ENCODE measurements at places on chromosomes 1 and 21.

- DNase-seq: no peak
Observed at GRCh38 chr1:25832336-25833037, 12.7 kb downstream of the MTFR1L start.

- DNase-seq: peak; percentile 23
Observed at GRCh38 chr1:23756676-23757075, 13.4 kb downstream of the ELOA start.

GRCh38 chr1:58584082-58584895, 7.2 kb upstream of the TACSTD2 start:
- DNase-seq: peak; percentile 97

GRCh38 chr1:206835186-206835585, 30.2 kb upstream of the IL20 start:
- no peak for DNase-seq

DNA sequence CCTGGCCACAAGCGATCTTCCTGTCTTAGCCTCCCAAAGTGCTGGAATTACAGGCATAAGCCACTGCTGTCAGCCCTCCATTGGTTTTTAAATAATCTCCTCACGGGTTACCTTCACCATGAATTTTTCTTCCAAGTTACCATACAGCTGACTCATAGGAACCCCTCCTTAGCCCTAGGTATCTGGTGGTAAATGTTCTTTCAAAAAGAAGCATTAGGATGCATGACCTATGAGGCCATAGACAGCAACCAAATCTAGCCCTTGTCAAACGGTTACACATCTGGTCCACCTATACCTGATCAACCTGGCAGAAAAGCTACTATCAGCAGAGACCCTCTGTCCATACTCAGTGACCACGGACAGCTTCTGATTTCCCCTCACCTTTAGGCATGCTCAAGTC, 12.7 kb upstream of the DEGS1 start:
- DNase-seq: no peak

DNA sequence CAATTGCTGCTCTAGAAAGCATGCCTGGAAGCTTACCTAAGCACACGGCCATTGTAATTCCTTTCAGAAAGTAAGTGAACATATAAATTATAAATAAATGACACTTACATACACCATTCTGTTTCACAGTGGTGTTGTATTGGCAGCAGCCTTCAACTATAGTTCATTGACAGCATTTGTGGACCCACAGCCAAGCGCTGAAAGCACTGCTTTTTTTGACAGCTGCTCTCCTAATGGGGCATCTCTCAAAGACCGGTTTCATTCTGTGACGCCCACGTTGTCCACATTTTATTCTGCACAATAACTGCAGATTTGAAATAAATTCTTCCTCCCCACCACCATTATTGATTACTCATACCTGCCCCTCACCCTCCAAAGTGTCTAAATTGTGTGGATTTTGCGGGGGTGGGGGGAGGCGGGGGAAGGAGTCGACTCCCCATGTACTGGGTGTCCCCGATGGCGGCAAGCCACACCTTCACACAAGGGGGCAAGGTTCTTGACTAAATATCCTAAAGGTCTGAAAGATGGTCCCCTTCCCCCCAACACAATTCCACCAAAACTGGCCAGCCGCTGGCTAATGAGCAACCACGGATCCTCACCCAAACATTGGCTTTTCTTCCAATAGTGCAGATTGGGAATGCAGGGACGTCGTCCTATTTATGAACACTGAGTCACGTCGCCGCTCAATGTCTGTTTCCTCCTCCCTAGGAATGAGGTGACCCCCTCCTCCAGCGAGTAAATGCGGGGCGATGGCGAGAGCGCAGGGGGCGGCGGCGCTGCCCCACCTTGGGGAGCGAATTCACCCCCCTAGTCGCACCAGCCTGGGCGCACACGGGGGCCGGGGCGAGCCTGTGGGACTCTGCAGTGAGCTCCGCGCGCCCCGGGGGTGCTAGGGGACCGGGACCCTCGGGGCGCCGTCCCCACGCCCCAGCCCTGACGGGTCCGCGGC, 960 bp downstream of the RCAN1 start:
- no peak for DNase-seq

GRCh38 chr1:87389011-87389410, 60.3 kb downstream of the LMO4 start:
- DNase-seq: no peak

DNA sequence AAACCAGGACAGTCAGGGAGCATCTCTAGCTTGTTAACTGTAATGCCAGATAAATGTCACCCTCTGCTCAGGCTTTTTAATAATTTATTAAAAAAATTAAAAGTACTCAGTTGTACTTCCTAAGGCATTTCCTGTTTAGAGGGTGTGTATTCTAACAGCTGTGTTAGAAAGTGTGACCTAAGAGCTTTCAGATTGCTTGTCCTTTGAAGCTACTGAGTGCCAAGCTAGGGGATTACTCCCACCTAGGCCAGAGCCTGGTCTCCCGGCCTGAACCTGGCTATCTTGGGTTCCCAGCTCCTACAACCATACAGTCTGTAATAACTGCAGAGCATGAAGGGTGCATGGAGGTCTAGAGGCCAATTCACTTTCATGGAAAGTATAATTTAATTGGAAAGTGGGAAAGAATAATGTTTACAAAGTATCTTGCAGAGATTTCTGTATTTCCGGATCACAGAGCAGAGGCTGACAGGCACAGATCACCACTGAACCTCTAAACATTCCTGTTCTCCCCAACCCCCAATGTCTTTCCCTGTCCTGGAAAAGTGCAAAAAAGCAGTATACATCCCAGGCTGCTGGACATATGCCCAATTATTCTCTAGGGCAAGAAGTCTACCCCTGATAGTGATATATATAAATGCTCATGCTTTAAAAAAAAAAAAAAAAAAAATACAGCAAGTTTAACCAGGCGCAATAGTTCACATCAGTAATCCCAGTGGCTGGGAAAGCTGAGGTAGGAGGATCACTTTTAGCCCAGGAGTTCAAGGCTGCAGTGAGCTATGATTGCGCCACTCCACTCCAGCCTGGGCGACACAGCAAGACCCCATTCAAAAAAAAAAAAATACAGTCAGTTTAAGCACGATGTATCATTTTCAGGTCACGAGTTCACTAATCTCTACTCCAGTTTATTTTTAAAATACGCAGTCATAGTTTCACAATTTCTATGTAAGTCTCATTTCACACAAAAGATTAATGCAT, 36.7 kb upstream of the RAP1A start:
- no peak for DNase-seq

DNA sequence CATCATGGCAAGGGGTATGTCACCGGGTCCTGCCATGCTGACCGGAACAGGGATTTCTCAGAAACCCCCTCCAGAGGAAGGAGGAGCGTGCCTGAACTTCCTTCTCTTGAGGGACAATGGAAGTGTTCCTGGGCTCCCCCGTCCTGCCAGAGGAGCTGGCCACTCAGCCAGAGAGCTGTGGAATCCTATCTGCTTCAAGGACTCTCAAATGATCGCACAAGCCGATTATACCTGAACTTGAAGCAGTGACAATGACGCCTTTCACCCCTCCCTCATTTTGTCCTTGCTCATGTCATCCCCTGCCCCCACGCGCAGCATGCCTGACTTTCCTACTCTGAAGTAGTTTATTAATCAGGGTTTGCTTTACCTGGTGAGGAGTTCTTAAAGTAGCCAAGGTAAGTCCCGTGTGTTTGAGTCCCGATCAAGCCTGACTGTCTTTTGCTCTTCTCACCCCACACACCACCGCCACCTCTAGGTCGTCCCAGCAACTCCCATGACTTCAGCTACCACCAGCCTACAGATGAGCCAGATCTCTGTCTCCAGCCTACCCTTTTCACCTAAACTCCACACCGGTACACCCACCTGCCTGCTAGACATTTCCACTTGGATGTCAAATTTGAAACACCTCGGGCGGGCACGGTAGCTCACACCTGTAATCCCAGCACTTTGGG, 25.0 kb upstream of the PRELP start:
- DNase-seq: no peak
